EL (cell line): ENCODE measurements at places on chromosomes 1 and 21.

DNA sequence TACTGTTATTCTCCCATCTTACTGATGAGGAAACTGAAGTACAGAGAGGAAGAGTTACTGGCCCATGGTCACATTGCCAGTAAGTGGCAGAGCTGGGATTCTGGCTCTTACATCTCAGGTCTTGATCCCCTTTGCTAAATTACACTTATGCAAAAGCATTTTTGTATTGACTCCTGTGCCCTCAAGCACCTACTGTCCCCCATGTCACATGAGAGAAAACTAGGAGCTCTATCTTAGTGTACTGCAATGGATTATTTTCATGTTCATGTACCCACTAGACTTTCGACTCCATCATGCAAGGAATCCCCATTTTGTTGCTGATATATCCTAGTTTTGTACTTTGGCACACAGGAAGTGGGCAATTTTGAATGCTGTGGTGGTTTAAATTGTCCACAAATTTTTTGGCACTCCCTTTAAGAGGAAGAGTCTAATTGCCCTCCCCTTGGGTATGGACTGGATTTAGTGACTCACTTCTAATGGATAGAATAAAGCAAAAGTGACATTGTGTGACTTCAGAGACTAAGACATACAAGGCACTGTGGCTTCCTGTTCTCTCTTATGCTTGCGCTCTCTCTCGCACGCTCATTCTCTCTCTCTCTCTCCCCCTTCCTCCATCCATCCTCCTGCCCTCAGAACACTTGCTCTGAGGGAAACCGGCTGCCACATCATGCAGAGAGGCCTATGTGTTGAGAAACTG, 43.5 kb upstream of the JAK1 start:
- DNase-seq = no peak

DNA sequence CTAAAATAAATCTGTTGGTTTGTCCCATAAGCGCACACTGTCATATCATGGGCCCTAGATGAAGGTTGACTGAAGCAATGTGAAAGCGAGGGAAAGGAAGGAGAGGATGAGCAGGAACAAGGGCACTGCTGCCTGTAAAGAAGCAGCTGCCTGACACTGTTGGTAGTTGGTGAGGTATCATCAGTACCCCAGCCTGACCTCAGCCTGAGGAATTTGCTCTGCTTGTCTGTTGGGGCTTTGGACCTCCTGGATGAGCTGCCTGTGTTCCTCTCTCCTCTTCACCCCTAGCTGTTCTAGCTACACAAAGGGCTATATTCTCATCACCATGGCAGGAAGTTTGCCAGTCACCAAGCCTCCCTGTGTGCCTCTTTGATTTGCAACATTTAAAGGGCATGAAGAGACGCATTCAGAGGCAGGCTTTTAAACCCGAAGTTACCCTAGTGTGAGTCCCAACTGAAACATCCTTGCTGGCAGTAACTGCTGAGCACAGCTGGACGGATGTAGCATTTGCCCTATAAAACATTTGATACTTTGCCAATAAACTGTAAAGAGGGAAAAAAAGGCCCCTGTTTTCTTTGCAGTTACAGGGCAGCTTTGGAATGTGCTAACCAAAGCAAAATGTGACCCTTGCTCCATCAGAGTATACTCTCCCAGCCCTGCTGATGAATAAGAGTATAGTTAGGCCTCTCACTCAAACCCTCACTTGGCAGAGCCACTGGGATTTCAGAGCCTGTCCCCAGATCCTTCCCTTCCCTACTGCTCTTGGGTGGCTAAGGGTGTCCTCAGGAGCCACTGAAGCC, 22.2 kb upstream of the SPATA6 start:
- peak; percentile 87 for DNase-seq

DNA sequence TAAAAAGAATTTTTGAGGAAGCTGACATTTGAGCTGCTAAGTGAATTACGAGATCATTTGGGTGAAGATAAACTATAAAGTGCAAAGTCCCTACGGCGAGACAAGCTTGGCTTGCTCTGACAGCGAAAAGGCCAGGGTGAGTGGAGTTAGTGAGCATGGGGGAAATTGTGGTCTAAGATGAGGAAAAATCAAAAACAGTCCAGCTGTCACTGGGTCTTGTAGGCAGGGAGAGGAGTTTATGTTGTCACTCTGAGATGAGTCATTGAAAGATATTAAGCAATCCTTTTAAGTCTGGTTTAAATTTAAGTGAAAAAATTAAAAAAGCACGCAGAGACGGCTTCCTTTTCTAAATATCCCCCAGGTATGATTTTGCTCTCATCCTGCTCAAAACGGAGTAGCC, 601.9 kb downstream of the MRPL39 start:
- no peak for DNase-seq

DNA sequence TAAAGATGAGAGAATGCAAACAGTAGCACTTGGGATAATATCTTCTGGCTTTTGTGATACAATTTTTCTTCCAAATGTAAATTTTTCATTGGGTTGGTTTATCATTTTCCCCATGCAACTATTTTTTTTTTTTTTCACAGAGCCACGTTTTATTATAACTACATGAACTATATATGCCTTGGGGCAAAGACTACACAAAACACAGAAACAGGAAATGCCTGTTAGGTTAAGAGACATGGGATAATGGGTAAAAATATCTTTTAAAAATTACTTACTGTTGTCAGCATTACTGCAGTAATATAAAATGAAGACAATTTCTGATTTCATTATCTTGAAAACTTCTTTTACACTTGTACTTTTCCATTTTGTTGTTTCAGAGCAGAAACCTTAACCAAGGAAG, 74.6 kb downstream of the DISP1 start:
- DNase-seq = peak; percentile 45

GRCh38 chr1:28871631-28872401, 42.6 kb upstream of the EPB41 start:
- no peak for DNase-seq

GRCh38 chr1:182845379-182845778, 6.2 kb downstream of the DHX9 start:
- DNase-seq = no peak

GRCh38 chr1:7719468-7720094, 51.5 kb upstream of the VAMP3 start:
- no peak for DNase-seq

- no peak for DNase-seq
Measured at GRCh38 chr1:226912587-226913176, 27.4 kb upstream of the COQ8A start.

DNA sequence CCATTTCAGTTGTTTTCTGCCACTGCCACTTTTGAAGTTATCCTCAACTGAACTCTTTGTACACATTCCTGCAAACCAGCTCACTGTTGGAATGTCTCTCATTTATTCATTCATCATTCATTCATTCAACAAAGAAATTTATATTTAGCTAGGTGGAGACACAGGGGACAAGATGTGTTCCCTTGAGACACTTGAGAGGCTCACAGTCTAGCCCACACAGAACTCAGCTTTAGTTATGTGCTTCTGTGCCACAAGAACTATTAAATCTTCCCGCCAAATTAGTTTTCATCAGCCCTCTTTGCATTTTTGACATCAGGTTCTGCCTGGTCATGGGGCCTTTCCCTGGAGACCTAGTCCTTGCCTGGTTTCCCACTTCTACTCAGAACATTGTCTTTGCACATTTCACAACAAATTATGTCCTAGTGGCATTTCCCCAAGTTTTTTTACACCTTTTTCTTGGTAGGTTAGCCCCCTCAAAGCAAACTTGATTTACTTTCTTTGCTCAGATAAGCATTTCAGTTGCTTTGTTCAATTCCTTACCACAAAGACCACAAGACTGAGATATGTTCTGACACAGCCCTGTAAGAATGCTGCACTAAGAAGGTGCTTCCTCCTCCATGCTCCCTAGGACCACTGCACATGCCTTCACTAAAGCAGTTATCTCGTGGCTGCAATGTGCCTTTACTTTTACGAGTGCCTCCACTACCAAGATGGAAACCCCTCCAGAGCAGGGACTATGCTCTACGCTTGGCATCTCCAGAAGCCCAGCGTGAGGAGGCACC, 31.0 kb downstream of the ILDR2 start:
- DNase-seq = peak; percentile 69

DNA sequence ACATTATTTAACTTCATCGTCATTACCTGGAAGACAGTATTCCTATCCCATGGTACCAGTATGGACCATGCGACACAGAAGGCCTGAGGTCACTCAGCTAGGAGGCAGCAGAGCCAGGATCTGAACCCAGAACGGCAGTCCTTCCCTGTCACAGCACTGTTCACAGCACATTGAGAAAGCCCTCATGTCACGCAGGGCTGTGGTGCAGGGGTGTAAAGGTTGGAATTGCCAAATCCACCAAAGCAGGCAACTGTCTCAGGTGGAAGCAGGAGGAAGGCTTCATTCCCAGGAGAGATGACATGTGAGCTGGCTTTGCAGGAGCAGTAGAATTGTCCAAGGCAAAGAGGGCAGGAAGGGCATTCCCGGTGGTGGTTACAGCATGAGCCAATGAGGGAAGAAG, 9.9 kb upstream of the TTC22 start:
- DNase-seq = no peak

- peak; percentile 6 for DNase-seq
Measured at GRCh38 chr21:32812035-32812434, 40.5 kb upstream of the PAXBP1 start.

- DNase-seq = no peak
Measured at GRCh38 chr1:78113156-78113916, 67.6 kb downstream of the GIPC2 start.

DNA sequence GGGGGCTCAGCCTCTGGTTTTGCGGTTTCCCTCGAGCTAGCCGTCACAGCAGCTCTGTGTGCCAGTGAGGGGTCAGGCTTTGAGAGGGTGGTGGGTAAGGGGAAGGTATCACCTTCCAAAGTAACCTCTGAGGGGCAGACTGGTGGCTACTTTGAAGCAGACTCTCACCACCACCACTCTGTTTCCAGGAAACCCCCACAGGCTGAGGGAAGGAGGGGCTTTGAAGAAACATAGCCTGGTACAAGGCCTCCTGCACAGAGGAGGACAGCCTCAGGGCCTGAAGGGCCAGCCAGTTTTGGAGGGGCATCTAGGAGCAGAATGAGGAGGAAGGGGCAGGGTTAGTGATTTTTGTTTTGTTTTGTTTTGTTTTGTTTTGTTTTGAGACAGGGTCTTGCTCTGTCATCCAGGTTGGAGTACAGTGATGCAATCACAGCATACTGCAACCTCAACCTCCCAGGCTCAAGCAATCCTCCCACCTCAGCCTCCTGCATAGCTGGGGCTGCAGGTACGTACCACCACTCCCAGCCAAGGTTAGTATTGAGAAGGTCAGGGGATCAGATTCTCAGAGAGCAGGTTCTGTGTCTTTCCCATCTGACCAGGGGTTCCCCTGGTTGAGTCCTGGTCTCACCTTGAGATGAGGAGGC, 17.2 kb upstream of the ZNF683 start:
- DNase-seq = no peak

DNA sequence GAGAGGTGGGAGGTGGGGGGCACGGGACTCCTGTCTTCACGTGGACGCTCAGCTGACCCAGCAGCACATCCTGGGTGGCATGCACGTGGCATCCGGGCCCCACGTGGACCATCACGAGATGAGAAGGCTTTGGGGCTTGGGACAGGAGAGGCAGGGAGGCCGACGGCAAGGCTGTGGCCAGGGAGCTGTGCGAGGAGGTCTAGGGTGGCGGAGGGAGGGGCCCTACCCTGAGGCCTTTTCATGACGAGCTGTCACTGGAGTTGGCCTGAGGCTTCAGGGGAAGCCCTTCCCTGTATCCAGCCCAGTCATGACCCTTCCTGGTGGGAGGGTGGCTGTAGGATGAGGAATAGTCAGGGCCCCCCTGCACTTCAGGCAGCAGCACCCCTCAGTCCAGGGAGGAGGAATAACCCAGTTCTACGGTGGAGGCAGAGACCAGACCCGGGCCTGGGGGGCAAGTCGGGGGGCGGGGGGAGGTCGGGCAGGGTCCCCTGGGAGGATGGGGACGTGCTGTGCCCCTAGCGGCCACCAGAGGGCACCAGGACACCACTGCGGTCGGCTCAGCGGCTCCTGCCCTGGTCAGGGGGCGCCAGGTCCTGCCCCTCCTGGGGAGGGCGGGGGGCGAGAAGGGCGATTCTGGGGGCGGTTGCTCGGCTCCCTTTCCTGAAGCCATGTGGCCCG, 2.0 kb upstream of the PERM1 start:
- no peak for DNase-seq

DNA sequence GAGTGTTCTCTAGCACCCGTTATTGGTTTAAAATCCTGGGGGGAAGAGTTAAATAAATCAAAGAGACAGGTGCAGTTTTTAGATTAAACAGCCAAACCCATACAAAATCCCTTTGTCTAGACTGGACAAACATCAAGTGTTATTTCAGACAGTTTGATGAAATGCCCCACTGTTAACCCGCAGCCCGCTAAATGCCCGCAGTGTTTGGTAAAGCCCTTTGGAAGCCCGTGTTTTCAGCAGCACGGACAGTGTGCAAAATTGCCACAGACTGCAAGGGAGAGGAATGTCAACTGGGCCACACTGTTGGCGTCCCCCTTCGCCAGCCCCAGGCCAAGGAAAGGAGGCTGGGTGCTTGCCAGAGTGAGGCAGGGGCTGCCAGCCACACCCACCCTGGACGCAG, 26.6 kb downstream of the AJAP1 start:
- DNase-seq = no peak

DNA sequence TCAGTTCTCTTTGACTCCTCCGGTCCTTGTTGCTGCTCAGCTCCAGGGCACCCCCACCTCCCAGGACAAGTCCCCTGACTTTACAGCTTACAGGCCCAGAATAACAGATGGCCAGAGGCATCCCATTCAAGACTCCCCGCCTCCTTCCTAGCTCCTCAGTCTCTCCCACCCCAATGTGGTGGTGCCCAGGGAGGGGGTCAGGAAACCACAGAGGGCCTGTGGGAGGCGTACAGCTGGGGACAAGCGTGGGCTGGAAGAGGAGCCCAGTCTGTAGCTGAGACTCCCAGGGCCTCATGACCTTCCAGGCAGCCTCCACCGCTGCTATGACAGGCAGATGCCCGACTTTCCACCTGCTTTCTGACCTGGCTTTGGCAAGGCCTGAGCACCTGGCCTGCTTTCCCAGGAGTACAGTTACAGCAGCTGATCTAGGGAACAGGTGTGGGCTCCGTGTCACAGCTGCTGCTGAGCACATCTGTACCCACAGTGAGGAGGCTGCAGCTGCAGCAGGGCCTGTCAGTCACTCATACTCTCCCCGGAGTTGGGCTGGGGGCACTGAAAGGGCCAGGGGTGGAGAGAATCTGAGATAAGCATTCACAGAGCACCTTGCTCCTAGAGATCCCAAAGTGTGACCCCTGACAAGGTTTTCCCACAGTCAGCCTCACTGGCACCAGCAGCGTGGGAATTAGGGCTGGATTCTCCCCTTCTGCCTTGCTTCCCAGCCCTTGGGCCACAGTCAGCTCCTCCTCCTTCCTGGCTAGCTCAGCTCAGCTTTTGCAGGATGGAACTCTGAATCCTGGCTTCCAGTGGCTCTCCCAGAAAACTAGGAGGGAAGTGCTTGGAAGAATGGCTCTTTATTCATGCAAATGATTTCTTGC, 7.1 kb upstream of the NAV1 start:
- DNase-seq = peak; percentile 31

GRCh38 chr1:171661076-171661650, 8.7 kb upstream of the MYOC start:
- no peak for DNase-seq

GRCh38 chr21:38380481-38381137, 117.7 kb downstream of the ERG start:
- peak; percentile 28 for DNase-seq
